Fibroblast of upper back skin (primary cell): ENCODE measurements at places on chromosomes 12 and 14.

DNA sequence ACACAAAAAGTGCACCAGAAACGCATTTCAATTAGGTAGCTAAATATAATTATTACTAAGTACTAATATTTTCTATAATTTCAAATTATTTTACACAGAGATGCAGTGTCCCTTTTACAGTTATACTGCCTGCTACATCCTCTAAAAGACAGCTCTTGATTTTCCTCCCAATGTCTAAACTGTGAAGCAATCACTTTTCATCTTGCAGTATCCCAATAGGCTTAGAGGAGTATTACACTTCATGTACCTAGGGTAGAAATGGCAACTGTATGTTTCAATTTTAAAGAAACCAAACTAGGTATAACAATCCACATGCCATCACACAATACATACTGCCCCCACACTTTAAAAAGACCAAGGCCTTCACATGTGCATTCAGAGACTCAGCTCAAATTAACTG, 7.3 kb downstream of the RSRC2 start:
- no peak for DNase-seq

DNA sequence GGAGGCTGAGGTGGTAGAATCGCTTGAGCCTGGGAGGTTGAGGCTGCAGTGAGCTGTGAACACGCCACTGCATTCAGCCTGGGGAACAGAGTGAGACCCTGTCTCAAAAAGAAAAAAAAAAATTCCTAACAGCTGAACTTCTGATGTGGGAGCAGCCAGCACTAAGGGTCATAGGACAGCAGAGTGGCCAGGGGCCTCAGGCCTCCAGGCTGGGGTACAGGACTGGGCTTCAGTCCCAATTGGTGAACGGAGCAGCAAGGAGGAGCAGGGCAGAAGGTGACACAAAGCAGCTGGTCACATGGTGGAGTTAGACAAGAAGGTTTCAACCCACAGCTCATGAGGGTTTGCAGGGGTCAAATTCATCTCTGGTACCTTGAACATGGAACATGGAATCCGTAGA, 40.8 kb upstream of the NRXN3 start:
- DNase-seq: no peak

- DNase-seq: no peak
These were observed 414.7 kb downstream of the RAD51B start for GRCh38 chr14:68234101-68234905.

- no peak for DNase-seq
These were observed 324.4 kb downstream of the PDZRN4 start for GRCh38 chr12:41512497-41512896.

DNA sequence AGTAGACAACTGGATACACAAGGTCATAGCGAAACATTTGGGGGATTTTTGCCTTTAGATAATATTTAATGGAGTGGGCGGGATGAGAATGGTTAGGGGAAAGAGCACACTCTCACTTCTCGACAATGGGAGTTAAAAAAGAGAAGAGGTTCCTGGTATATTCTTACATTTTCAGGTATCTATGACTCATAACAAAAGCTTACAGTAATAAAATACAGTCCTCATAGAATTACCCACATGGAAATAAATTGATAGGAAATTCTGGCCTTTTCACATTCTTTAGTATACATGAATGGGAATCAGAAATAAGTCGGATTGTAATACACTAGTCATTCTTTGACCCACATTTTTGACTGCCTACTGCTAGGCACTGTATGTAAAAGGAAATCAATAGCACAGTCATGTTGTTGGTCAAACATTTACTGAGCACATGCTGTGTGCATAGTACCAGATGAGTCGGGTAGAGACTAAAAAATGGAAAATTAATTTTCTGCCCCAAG, 8.2 kb upstream of the CRADD start:
- no peak for DNase-seq

GRCh38 chr12:124940393-124941169, 26.1 kb upstream of the UBC start:
- peak; percentile 90 for DNase-seq

DNA sequence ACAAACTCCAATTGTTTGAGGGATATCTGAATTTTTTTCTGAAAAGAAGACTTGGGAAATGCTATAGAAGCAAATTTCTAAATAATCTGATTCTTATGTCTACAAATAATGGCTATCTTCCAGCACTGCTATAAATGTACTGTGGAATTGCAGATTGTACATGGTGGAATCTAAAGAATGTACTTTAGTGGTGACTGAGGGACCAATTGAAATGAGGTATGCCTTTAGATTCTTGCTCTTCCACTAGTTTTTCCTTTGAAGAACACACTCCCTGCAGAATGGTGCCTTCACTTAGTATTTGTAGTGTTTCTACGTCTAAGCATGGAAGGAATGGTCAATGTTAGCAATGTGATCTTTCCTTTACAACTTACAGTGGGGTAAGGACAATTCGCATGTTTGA, 11.7 kb upstream of the PRB4 start:
- DNase-seq: peak; percentile 10

GRCh38 chr12:105240228-105240627, 4.3 kb upstream of the APPL2 start:
- no peak for DNase-seq

- no peak for DNase-seq
These were observed 94.3 kb downstream of the PELI2 start for GRCh38 chr14:56212521-56212920.

- peak; percentile 19 for DNase-seq
These were observed 22.4 kb upstream of the PDE1B start for GRCh38 chr12:54526812-54527630.

DNA sequence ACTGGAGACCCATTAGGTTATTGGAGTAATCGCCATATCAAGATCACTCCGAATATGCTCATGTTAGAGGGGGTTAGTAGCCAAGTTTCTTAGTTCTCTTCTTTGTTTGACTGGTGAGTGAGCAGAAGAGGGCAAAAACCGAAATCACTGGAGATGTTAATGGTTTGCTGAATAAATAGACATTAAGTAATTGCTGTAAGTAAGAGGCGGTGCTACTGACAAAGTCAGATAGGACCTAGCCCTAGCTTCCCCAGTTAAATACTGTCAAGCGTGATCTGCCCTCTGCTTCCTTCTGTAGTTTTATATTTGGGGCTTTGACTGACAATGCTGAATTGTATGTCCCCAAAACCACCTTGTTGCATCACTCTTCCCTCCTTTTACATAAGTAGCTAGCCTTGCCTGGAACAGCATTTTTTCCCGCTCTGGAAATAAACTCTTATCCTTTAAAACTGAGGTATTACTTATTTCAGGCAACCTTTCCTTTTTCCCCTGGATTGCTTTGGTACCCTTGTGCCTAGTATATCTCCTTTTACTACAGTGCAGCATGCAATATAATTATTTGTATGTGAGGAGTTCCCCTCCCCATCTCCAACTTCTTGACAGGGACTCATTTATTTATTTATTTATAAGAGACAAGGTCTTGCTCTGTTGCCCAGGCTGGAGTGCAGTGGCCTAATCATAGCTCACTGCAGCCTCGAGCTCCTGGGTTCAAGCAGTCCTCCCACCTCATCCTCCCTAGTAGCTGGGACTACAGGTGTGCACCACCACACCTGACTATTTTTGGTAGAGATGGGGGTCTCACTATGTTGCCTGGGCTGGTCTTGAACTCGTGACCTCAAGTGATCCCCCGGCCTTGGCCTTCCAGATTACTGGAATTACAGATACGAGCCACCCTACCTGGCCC, 1.4 kb downstream of the SNRPF start:
- DNase-seq: no peak
